Chondrocyte (in vitro differentiated cells): ENCODE measurements at places on chromosomes 1 and 21. TPM values are rescaled to one million over a fixed set of nuclear protein-coding genes. Genes with fewer than 3 reads are reported as not detected.

SYTL1 gene
- total RNA-seq: 0.82 to 1.2 TPM (median 0.85 TPM) in 3 replicates

C1orf226 gene
- total RNA-seq: 5.9 to 6.4 TPM (median 6.1 TPM) in 3 replicates

HPCA gene
- total RNA-seq: 0.54 TPM in 1 of 3 replicates, not detected in the others

NOTCH2NLA gene
- 45.9 to 57.1 TPM (median 46.2 TPM) in 3 replicates for total RNA-seq

TSSK3 gene
- 0.90 to 2.0 TPM (median 1.7 TPM) in 3 replicates for total RNA-seq

THEM5 gene
- not detected in 3 replicates for total RNA-seq

SPATA6 gene
- total RNA-seq: 3.1 to 7.3 TPM (median 3.8 TPM) in 3 replicates

WRAP73 gene
- total RNA-seq: 12.6 to 17.6 TPM (median 15.5 TPM) in 3 replicates

HES5 gene
- total RNA-seq: not detected in 3 replicates

TMEM63A gene
- 48.4 to 52.5 TPM (median 50.3 TPM) in 3 replicates for total RNA-seq

GRCh38 chr21:42636520-42637266 is 16.7 kb upstream of the PDE9A start:
- no peak for DNase-seq

DNA sequence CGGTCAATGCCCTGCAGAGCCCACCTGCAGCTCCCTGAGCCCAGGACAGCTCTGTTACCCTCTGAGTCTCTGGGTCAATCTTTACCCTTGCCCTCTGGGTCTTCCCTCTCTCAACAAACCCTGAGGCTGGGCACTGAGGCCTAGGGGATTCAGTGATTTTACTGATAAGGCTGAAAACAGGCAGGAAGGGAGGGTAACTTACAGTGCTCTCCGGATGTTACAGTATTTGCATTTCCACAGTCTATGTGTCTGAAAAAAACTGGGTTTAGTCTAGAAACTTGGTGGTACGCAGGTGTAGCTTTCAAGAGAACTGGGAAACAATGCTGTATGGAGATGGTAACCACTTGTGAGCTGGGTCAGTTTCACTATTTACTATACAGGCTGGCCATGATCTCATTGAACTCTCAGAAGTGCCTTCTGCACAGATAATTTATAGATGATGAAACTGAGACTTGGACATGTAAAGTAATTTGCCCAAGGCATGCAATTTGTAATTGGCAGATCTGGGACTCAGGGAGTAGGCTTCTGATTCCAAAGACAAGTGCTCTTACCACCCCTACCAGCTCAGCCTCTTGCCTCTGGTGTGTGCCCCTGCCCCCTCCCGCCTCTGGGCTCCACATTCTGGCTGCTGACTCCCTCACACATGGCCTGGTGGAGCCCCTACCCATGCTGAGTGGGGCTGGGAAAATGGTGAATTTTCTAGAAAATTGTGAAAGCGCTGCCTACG is 48.8 kb downstream of the TENT5C start:
- DNase-seq: no peak

- DNase-seq: no peak
These were observed 55.9 kb downstream of the VCAM1 start for GRCh38 chr1:100775483-100775882.

GRCh38 chr1:48760857-48761256 is 15.8 kb downstream of the BEND5 start:
- DNase-seq: no peak

- no peak for DNase-seq
These were observed 180.2 kb downstream of the NR5A2 start for GRCh38 chr1:200207711-200208126.

DNA sequence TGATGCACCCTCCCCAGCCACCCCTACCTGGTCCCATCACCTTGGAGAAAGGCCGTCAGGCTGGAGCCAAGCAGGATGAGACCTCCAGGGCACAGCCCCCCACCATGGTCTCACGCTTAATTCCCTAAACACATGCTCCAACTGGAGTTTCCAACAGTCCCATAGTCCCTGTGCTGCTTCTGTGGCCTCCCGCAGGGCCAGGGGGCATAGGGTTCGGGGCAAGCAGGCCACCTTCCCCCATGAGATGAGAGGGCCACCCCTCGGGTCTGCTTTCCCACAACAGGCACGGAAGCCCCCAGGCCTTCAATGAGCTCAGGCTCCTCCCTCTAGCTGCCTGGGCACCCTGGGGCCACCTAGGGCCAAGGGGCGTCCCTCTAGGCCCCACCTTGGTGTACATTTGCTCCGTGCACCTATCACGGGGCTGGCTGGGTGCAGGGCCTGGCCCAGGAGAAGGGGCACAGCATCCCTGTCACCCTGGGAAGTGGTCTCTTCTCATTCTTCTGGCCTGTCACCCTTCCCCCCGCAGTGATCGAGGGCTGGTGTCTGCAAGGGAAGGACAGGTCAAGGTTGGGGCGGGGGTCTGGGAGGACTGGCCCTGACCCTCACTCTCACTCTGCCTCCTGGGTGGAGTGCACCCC is 42.4 kb downstream of the TRIM11 start:
- DNase-seq: peak; percentile 73

GRCh38 chr1:115665319-115666096 is 23.7 kb downstream of the VANGL1 start:
- no peak for DNase-seq

DNA sequence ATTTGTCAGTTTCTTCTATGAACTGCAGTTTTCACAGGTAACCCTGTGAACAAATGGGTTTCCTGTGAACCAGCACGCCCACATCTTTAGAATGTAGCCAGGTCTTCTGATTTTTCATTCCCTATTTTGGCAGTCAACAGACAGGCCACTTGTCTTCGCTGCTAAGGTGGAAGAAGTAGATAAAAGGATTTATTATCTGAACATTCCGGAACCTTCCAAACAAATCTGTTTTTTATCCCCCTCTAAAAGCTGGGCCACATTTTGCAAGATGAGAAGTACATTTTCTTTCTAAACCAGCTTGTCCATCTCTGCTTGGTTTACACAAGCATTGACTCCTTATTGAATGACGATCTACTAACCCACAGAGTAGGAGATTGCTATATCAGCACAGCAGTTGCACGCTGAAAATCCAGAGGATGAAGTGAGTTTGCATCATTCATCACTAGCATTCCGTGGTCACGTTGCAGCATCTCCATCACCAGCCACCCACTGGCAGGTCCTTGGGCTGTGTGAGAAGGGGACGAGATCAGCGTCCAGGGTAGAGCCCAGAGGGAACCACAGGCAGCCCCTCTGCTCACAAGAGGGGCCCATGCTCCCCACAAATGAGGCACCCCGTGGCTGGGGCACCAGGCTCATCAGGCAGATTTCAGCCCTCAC is 83.5 kb downstream of the TOMM20 start:
- DNase-seq: no peak

DNA sequence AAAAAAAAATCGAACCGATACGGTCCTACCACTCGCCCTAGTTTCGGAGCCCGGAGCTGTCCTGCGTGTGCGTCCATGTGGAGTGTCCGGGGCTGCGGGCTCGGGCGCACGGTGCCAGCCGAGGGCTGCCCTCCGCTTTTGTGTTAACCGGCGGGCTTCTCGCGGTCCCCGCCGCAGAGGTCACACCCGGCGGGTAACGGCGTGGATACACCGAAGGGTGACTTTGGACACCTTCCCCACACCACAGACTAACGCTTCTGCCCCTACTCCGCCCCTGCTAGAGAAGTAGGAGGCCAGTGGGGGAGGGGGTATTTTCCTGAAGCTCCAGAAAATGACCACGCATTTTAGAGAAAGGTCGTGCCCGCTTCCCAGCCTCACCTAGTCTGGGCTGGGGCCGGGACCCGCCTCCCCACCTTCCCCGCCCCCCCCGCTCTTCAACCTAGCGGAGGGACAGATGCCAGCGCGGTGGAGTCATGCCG is 609 bp upstream of the ATF3 start:
- DNase-seq: no peak

DNA sequence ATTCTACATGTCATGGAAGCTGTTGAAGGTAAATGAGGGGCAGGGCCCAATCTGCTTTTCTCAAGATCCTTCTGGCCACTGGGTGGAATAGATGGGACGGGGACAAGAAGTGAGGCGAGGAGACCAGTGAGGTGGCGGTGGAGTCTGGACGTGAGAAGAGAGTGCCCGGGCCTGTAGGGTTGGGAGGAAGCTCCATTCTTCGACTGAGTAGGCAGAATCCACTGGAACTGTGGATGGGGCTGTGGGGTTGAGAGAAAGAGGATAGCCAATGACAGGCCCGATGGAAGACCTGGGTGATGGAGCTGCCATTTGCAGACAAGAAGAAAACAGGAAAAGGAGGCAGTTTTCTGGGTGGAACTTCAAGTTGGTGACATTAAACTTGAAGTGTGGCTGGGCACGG is 10.3 kb downstream of the SLC1A7 start:
- DNase-seq: no peak

GRCh38 chr1:230044729-230045128 is 22.3 kb upstream of the GALNT2 start:
- DNase-seq: no peak

- no peak for DNase-seq
These were observed 5.7 kb downstream of the ZBTB7B start for GRCh38 chr1:155008015-155008941.

GRCh38 chr1:207455183-207455754 is 1.1 kb downstream of the CR2 start:
- no peak for DNase-seq

DNA sequence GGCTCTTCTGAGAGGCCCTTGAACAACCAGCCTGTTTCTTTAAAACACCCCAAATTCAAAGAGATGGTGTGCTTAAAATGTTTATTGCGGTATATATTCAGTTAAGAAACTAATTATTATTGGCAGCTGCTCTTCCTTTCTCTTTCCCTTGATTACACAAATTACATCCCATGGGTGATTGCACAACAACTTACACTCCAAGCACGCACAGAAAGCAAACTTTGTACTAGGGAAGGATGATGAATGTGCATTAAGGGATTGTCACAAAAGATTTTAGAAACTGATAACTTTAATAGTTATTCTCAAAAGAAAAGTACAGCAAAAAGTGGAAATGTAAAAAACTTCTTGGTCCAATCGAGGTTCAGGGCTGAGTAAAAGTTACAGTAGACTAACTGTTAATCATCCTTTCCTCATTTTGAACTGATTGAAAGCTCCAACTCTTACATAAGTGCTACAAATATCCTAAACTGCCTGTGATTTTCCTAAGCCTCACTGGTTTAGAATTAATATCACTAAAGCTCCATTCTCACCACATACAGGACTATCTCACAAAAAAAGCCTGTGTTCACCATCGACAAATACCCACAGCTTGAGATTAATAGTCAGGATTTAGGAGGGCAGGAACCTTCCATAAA is 153.4 kb downstream of the TTLL7 start:
- no peak for DNase-seq

DNA sequence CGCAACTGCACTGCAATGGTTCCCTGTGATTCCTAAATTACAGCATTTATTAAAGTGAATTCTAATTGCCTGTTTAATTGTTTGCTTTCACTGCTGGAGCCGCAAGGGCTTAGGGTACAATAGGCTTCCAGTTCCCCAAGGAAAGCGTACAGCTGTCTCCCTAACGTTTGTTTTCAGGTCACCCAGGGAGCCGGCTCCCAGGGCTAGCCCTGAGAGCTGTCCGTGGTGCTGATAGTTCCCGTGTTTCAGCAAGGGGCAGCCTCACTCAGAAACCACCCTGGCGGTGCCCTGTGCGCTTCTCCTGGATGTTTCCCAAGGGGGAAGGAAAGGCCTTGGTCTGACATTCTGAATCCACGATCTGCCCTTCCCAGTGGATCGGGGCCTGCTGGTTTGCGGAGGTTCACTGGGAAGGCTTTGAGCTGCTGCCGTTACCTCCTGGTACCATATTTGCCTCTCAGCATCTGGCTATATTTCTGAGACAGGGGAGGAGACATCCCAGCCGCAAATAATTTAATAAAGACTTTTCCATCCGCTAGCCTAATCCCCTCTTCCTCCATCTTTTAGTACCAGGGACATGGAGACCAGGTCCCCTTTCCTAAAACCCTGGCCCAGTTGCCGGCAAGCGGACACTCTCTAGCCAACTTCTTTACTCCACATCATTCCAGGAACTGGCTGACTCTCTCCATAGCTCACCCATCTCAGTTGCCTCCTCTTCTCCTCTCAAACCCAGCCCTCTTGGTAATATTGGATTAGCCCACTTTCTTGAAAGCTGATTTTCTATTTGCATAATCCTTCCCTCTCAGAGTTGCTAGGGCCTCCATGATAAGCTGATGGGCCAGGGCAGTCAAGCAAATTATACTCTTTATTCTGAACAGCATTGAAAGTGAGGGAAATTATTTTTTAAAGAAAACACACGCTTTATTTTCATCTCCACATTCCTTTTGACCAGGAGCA is 149.0 kb downstream of the IGSF21 start:
- DNase-seq: no peak

- no peak for DNase-seq
These were observed 289.8 kb upstream of the POU3F1 start for GRCh38 chr1:38336301-38336923.

- DNase-seq: no peak
These were observed 66.1 kb upstream of the FAM3B start for GRCh38 chr21:41250519-41250918.

GRCh38 chr1:220754918-220755295 is 6.8 kb downstream of the MTARC2 start:
- DNase-seq: no peak

DNA sequence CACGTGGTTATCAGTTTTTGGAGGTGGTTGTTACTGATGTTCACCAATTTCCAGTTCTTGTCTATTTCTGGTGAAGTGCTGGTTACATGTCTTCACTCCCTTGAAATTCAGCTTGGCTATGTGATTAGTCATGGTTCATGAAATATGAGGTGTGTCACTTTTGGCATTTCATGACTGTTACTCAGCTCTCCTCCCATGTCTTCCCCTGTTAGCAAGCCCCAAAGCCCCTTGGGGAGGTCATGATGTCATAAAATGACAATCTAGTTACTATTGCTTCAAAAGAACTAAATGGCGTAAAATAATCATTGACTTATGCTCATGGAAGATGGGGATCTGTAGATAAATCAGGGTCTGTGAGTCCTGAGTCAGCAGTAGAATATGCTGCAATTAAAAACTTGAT is 425.1 kb downstream of the SETD4 start:
- DNase-seq: no peak

DNA sequence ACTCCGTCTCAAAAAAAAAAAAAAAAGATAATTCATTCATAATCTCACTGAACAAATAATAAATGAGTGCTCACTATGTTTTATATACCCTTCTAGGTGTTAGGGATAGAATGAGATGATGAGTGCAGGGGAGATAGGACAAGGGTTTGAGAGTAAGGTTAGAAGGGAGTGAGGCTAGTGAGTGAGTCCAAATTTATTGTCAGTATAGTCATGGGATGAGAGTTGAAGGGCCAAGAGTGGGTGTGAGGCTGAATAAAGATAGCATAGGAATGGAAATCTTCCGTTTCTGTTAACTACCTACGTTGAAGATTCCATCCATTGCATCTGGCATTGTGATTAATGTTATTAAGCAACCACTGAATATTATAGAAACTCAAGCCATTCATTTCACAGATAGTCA is 16.8 kb downstream of the GNAI3 start:
- DNase-seq: no peak

- no peak for DNase-seq
These were observed 2.6 kb downstream of the AHDC1 start for GRCh38 chr1:27601321-27601770.

DNA sequence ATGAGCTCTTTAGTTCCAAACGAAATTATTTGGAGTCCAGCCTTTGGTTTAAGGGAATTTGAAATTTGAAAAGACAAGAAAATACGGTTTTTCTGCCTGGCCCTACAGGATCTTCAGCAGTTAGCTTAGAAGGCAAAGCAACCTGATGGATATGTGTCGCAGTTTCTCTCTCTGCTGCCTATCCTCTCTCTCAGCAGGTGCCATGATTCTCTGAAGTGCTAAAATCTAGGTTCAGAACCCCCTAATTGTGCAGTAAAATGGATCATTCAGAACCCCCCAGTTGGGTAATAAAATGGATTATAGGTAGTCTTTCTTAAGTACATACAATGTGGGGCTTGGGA is 446 bp upstream of the DEPDC1 start:
- DNase-seq: no peak
